Stimulated activated CD4-positive, alpha-beta T cell treated with anti-CD3 and anti-CD28 coated beads, TNF-alpha, amount 100 ng/mL, for 48 hours (primary cell): ENCODE measurements at places on chromosomes 2 and 18.

GRCh38 chr2:221494556-221494955 is 77.5 kb downstream of the EPHA4 start:
- no peak for DNase-seq

DNA sequence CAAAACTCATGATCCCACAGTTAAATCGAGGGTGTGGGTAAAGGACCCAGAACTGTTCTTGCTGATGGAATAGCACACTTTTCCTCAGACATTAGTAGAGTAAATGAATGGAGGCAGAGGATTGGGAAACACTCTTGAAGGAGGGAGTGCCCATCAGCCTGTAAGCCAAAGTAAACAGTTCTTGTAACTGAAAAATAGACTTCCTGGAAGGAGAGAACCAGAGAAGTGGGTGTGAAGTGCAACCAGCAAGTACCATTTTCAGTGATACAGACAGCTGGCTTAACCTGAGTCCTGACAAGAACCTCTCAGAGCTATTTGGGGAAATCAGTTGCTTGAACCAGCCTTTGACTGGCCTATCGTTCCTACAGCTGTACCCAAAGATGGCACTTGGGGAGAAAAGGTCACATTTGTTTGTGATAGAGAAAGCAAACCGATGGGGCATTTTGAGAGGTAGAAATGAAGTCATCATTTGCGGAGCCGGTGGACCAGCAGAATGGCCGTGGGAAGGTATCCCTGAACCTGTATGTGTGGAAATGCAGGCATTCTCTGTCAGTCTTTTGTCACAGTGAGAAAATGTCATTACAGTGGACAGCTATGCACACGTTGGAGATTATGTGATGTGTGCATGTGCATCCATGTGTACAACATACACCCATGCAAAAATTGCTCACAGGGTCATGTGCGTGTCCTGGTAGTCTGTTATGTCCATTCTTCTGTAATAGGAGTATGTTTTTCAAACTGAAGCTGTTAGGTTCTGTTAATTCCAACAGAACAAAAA is 17.8 kb downstream of the CRIM1 start:
- no peak for DNase-seq

DNA sequence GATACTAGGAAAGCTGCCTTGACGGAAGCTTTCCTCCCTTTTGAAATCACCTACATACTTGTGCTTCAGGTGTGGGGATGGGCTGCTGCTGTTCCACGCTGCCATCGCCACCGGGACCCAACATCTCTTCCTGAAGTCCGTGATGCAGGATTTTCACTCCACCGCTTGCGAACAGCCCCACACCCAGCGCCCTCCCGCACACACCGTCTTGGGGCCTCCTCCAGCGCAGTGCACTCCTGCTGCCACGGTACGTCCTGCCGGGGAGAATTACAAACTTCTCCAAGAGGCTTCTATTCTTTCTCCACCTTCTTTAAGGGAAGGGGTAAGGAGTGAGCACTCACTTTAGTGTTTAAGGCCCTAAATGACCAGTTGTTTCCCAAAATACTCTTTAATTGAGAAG is 58.2 kb downstream of the HRH4 start:
- no peak for DNase-seq

- no peak for DNase-seq
These were observed 110.2 kb upstream of the GPC1 start for GRCh38 chr2:240325016-240326007.

GRCh38 chr18:57748770-57749603 is 54.1 kb downstream of the ATP8B1 start:
- no peak for DNase-seq

GRCh38 chr2:214830794-214831346 is 21.4 kb upstream of the BARD1 start:
- DNase-seq = no peak

DNA sequence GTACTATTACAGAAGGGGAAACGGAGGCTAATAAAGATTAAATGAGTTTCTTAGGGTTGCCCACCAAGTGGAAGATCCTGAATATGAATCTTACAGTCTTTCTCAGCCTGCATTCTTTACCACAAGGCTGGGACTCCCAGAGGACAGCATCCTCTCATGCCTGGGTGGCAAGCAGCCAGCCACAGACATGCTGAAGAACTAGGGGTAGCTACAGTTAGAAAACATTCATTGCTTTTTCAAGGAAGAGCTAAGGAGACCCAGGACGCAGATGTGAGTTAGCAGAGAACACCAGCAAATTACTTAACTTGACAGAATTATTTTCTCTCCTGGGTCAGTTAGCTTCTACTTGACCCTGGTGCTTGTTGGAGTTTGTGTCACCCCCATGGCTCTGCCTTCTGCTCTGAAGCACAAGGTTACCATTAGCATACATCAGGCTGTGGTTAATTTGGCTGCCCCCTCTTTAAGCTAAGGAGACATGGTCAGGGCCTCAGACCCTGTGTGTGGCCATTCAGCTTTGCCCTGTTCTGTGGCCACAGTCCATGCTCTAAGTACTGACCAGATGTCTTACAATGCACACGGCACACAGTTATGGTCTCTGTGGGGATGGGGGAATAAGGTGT is 132.3 kb upstream of the TNP1 start:
- DNase-seq = no peak

DNA sequence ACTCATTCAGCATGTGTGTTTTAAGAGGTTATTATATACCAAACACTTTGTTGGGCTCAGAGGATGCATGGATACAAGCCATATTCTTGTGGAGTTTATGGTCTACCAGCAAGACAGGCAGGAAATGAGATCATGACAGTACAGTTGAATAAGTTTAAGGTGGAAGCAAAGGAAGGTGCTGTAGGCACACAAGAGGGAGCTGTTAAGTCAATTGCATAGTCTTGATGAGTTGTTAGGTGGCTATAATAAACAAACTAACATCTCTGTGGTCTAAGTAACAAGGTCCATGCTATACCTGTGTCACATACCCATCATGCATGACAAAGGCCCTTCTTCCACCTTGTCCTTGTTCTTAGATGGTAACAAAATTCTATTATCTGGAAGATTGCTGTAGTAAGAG is 538.3 kb downstream of the CNTNAP5 start:
- DNase-seq = no peak

DNA sequence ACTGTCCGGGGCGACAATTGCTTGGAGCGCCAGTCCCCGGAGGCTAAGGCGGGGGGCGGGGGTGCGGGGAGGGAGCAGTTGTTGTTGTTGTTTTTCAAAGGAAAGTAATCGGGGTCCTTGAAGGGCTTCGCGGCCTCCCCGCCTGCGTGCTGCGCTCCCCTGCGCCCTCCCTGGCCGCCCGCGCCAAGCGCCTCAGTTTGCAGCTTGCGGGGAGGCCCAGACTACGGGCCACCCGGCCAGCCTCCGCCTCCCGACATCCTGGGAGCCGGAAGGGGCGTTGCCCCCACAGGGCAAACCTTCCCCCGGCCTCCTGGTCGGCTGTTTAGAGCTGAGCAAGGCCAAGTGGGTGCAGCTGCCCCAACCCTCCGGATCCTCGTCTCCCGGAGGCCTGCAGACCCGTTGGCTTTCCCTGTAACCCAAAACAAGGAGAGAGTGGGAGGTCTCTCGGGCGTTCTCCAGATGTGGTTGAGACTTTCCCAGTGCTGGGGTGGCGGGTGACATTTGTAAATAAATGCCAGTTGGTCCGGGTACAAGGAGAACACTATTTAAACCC is 3.7 kb upstream of the SIX3 start:
- DNase-seq = no peak

DNA sequence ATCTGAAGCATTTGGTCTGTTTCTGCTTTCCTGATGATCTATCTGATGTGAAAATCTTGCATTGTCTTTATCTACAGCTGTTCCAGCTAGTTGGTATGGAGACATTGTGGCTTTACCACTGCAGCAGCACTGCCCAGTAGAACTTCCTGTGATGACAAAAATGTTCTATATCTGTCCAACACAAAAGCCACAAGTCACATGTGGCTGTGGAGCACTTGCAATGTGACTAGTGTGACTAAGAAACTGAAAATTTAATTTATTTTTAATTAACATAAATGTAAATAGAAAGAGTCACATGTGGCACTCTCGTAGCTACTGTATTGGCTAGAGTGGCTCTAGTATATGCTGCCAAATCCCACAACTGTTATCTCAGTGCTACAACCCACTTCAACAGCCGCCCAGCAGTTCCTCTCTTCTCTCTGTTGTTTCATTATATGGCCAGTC is 425.7 kb downstream of the SETBP1 start:
- DNase-seq = no peak

GRCh38 chr2:152240559-152241231 is 65.1 kb upstream of the STAM2 start:
- no peak for DNase-seq

DNA sequence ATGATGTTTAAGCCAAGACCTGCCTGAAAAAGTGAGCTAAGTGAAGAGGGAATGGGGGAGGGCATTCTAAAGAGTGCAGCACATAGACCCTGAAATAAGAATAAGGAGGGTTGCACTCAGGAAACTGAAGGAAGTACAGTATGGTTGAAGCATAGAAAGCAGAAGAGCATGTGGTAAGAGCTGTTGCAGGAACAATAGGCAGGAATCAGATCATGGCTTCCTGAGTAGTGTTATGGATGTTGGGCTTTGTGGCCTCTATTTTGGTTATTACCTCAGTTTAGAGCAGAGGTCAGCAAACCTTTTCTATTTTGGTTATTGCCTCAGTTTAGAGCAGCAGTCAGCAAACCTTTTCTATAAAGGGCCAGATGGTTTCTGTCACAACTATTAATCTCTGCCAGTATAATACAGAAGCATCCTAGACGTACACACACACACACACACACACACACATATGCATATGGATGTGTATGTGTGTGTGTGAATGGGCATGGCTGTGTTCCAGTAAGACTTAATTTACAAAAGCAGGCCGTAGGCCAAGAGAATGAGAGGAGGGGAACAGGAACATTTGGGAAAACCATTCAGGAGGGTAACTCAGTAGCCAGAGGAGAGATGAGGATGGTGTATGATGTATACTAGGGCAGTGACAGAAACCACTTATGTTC is 91.1 kb upstream of the MYO3B start:
- DNase-seq = no peak

DNA sequence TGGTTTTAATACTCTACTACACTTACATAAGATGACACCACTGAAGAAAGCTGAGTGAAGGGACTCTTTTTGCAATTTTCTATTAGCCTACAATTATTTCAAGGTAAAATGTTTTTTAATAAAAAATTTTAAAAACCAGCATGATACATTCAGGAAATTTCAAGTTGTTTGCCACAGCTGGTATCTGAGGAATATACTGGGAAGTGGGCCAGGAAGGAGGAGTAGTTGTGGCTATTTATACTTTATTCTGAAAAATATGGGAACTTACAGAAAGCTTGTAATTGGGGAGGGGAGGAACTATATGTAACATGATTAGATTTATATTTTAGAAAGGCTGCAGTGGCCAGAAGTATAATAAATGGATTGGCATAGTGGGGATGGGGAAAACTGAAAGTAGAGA is 40.8 kb downstream of the WDR35 start:
- no peak for DNase-seq

DNA sequence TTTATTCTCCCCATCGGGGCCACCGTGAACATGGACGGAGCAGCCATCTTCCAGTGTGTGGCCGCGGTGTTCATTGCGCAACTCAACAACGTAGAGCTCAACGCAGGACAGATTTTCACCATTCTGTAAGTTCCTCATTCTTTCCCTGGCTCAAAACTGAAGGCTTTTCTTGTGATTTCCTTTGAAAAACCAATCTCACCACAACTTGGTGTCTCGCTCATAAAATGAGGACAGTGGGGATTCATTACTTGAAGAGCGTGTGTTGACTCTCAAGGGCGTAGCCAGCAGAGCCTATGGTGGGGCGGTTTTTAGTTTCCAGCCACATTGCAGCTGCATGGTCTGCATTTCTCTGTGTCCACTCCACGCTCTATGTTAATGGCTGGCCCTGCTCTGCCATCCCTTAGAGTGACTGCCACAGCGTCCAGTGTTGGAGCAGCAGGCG is 29.0 kb downstream of the SLC1A4 start:
- DNase-seq = no peak

DNA sequence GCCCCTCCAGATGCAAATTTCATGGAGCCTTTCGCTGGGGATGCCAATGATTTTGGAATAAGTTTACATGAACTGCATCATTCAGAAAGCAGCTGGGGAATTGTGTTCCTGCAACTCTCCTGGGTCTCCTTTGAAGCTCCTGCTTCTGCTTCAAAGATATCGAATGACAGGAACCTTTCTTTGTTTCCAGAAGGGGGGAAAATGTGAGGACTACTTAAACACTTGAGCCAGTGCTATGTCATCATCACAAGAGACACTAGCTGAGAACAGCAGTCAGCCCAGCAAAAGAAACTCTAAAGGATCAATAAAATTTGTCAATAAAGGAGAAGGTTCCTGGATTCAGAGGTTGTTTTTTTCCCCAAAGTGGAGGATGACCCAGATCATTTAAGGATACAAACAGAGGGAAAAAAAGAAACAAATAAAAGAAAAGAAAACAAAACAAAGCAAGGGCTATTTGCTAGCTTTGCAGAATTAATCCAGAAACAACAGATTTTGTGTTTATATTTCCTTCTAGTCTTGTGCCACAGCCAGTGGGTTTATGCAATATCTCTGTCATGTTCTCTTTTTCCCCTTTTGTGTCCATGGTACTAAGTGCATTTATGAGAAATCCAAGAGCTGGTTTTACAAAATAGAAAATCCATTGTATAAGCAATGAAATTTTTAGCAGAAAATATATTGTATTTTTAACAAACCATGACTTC is 463.7 kb downstream of the CDH2 start:
- no peak for DNase-seq

- no peak for DNase-seq
These were observed 274.0 kb upstream of the FAM98A start for GRCh38 chr2:33873076-33873605.

DNA sequence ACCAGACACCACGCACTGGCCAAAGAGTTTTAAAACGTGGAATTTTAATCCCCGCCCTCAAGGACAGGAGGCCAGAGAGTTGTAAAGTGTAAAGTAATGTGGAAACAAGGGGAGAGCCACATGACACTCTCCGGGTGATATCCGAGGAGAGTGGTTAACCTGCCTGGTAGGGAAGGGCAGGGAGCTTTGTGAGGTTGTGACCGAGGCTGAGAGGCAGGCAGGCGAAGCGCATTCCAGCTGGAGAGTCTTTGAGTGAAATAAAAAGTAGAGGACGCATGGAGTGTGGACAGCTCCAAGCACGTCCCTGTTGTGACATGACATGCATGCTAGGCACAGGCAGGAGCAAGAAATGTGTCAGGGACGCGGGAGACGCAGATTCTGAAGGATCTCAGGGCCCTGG is 539.5 kb downstream of the RNF144A start:
- no peak for DNase-seq

GRCh38 chr2:19138264-19138825 is 220.1 kb downstream of the OSR1 start:
- DNase-seq = no peak
